ENCODE measurements at places on chromosomes 13 and 19.
A peak's percentile ranks its signal among the peaks of the same experiment; 100 is the strongest.

DNA sequence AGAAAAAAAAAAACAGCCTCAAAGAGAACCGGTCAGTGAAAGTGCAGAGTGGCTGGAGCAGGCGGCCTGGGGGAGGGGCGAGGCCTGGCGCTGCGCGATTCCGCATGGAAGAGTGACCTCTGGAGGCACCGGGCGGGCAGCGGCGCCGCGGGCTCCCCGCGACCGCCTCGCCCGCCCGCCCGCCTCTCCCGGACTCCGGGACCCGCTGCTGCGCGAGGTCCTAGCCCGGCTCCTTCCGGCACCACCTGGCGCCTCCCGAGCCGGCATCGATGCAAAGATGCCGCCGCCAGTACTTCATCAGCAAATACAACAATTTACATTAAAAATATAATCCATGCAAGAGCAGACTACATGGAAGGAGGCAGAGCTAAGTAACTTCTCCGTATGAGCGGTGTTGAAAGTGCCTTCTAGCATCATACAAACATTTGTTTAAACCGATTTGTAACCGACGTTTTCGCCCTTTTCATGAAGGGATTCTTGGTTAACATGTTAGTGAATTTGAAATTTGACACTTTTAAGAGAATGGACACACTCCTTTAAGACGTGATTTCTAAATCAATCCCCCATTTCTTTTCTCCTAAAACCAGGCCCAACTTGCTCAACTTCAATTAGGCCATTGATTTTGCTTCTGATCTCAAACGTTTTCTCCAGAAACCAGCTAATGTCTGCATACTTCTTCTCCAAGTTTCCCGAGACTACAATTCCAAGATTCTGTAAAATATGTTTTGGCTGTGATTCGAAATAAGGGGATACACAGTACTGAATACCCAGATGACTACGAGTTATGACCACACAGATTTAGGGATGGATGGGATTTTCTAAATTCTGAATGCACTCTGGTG lies 2.1 kb downstream of the EFNB2 start:
- DNase-seq = peak; percentile 93

GRCh38 chr19:53394522-53394973 lies 401 bp upstream of the ZNF765 start:
- peak; percentile 56 for DNase-seq

- DNase-seq = no peak
Observed at GRCh38 chr13:37369616-37370015, 229.0 kb downstream of the POSTN start.

- peak; percentile 14 for DNase-seq
Observed at GRCh38 chr13:94416454-94417080, 62.9 kb downstream of the DCT start.

DNA sequence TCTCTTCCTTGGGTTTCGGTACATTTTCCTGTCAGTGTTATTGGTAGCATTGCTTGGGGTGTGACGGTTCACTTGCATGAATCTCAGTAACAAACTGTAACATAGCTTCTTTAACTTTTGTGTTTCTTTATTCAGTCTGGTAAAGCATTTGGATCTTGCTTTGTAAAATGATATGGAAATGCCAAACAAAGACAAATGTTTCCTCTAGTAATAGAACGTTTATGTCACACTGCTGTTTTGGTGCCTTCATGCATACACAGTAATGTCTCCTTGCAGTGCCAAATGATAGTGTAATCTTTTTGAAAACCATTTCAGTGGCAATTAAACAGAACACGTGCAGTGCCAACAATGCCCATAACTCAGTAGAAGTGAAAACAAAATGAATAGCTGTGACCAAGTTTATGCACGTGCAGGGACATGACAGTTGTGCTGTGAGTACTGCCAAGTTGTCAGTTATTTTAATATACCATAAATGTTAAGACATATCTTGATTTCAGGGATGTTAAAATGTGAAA lies 110.8 kb downstream of the RXFP2 start:
- DNase-seq = no peak

DNA sequence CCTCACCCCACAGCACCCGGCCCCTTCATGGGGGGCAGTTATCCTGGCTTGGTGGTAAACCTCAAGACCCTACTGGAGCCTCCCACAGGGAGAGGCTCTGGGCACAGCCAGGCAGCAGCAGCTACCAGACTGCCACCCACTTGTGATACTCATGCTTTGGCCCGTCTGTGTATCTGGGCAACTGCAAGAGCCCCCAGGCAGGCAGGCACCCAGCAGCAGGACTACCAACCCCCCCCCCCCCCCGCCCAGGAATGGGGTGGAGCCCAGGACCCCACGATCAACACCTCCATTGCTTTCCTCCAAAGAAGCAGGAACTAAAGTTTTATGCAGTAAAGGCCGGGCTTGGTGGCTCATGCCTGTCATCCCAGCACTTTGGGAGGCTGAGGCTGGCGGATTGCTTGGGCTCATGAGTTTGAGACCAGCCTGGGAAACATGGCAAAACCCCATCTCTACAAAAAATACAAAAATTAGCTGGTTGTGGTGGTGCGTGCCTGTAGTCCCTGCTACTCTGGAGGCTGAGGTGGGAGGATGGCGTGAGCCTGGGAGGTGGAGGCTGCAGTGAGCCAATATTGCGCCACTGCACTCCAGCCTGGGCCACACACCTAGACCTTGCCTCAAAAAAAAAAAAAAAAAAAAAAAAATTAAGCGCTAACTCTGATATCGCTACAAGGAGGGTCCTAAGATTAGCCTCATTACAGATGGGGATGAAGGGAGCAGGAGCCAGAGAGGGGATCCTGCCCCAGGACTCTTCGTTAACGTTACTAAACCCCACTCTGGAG lies 1.1 kb upstream of the LYL1 start:
- no peak for DNase-seq

DNA sequence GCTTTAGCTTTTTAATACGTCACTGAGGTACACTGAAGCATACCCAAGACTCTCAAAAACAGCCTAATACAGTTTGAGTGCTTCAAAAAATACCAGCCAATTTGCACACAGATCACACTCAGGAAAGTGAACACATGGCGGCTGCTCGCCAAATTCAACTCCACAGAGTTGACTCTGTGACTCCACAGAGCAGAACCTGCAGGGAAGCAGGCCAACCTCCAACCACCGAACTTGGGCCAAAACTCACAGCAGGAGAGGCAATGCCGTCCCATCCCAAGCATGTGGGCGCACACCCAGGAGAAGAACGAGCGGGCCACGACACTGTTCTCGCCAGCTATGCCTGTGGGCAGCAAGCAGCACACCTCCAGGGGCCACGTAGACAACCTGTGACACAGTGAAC lies 21.1 kb downstream of the ELL start:
- DNase-seq = no peak

DNA sequence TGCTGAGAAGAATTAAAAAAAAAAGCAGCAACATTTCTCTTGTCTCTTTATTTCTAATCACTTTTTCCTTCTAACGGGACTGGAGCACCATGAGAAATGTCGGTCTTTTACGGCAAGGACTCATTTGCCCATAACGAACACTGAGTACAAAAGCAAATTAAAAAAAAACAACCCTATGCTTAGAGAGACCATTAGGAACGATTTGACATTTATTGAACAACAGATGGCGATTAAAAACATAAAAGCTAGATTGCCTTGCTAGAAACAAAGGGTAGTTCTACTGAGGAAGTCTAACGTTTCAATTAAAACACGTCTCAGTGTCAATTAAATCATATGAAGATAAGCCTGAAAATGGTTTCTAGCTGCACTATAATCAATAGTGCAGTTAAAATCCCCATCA lies 51.1 kb downstream of the OLFM4 start:
- DNase-seq = no peak

DNA sequence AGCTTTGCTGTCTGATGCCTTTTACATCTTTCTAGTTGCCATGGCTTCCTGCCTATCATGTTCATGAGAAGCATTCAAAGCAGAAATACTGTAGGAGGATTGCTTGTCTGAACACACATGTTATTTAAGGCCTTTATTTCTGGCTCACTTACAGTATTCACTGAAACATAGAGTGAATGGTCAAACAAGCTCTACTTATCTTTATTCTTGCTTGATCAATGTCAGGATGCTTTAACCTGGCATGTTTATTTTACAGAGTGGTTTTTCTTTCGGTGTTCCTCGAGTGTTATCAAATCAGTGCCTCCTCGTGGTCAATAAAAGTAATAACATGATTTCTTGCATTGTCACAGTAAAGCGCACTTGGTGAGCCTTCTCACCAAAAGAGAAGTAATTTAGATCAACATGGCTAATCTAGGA lies 73.5 kb upstream of the PCDH17 start:
- DNase-seq = no peak

DNA sequence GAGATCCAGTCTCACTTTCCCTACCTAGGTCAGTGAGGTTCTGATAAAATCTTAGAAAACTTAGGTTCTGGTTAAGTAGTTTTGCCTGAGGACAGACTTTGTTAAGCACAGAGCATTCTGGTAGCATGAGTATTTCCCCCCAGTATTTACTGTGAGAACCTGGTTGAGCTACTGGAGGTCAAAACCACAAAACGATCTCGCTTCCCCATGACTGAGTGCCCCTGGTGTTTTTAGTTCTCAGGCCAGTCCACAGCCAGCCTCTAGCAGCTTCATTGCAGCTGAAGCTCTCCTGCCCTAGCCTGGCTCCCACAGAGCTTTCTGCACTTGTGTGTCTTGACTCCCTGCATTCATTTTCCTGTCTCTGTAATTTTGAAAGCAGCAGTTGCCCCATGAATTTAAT lies 1138.2 kb downstream of the UQCRFS1 start:
- no peak for DNase-seq

DNA sequence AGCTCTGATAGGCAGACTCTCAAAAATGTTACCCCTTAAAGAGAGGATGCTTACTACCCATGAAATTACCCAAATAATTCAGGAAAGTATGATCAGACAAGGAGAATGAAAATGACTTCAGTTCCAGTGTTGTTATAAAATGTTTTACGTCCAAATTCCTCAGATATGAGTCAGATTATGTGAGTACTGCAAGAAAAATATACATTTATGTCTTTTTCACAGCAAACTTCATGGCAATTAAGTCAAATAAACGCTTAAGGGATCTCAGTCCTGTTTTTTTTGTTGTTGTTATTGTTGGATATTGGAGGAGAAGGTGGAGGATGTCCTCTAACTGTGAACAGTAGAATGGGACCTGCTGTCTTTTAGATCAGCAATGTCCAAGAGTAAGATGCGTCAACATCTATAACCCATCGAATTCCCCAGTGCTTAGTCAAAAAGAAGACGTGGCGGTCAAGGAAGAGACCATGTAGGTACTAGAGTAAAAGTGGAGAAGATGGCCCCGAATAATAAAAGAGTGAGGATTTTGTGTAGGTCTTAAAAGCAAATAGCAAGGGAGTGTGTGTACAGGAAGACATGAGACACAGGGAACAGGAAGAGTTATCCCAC lies 215.4 kb upstream of the IRS2 start:
- DNase-seq = no peak

- DNase-seq = no peak
Observed at GRCh38 chr19:30135093-30135757, 193.2 kb downstream of the URI1 start.

- DNase-seq = no peak
Observed at GRCh38 chr13:33636955-33637670, 180.8 kb upstream of the RFC3 start.

DNA sequence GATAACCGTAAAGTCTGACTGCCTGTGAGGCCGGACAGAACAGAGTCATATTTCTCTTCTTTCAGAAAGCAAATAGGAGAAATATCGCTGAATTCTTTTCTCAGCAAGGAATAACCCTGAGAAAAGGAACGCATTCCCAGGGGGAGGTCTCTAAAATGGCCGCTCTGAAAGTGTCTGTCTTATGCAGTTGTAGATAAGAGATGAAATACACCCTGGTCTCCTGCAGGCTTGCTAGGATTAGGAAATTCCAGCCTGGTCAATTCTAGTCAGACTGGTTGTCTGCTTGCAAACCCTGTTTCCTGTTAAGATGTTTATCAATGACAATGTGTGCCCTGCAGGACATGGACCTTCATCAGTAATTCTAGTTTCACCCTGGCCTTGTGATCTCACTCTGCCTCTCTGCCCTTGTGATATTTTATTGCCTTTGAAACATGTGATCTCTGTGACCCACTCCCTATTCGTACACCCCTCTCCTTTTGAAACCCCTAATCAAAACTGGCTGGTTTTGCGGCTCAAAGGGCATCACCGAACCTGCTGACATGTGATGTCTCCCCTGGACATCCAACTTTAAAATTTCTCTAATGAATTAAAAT lies 934.8 kb upstream of the SPRY2 start:
- DNase-seq = no peak

GRCh38 chr13:71714802-71715375 lies 152.1 kb downstream of the DACH1 start:
- DNase-seq = no peak

GRCh38 chr13:106299621-106300020 lies 235.8 kb downstream of the EFNB2 start:
- DNase-seq = no peak

GRCh38 chr13:65585346-65585745 lies 1644.8 kb downstream of the PCDH9 start:
- DNase-seq = no peak

DNA sequence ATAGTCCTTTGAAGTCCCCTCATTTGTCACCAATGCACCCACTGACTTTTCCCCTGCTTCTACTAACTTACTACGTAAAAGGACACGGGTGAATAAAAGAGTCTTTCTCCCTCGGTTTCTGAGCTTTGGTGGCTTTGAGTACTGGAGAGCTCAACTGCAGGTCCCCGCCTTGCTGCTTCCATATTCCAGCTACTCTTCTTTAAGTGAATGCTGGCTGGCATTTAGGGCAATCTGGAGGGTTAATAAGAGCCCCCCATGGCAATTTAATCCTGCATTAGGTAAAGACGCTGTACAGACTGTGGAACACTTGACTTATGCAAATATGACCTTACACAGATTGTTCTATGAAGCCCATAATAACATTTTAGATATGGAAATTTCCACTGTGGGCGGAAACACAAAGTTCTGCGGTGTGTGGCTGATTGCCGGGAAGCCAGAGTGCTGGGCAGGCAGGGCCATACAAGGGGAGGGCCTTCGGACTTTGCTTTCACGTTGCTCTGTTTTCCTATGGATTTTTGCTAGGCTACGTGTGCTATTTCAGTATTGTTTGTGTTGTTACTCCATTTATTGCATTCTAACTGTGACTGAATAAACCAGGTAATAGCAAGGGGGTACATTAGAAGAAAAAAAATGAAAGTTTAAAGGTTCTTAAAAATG lies 97.5 kb downstream of the SLC10A2 start:
- no peak for DNase-seq

- DNase-seq = no peak
Observed at GRCh38 chr13:39149896-39150295, 111.6 kb downstream of the NHLRC3 start.

- DNase-seq = no peak
Observed at GRCh38 chr13:109622006-109622405, 164.4 kb downstream of the IRS2 start.

GRCh38 chr19:55454787-55455243 lies 6.6 kb downstream of the ISOC2 start:
- DNase-seq = peak; percentile 68

GRCh38 chr13:75489502-75490263 lies 7.7 kb upstream of the TBC1D4 start:
- DNase-seq = peak; percentile 47

DNA sequence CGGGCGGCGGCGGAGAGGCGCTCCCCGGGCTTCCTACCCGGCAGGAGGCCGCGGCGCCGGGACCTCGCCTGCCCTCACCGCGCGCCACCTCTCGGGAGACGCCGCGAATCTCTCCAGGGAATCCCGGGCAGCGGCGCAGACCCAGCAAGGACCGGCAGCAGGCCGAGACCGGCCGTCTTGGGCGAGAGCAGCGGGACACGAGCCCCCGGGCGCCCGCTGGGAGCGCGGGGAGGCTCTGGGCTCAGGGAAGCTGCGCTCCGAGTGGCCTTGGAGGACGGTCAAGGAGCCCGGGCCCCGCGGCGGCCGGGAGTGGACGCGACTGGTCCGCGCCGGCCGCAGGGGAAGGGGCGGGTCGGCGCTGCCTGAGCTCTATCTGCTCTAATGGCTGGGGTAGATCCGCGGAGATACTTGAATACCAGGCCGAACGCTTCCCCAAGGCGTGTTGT lies 14.7 kb downstream of the CDX2 start:
- DNase-seq = no peak
